ENCODE measurements at places on chromosomes 1 and 21. TPM values are rescaled to one million over a fixed set of nuclear protein-coding genes. Genes with fewer than 3 reads are reported as not detected.

The KPRP gene
- not detected for total RNA-seq

The LIN28A gene
- not detected for total RNA-seq

The LRRC53 gene
- not detected for total RNA-seq

The UMODL1 gene
- not detected for total RNA-seq

The F5 gene
- 0.05 TPM for total RNA-seq

The IARS2 gene
- total RNA-seq = 89.4 TPM

The WNT4 gene
- 0.17 TPM for total RNA-seq

The TAS1R1 gene
- total RNA-seq = not detected

The DPT gene
- not detected for total RNA-seq

The ZNF695 gene
- 2.9 TPM for total RNA-seq

The CCDC27 gene
- total RNA-seq = not detected

The AKR1A1 gene
- 84.7 TPM for total RNA-seq

The SYT2 gene
- total RNA-seq = 0.01 TPM

Measured in A549 treated with CORT108297 at 1 μM for 4 hours (cell line).